ENCODE measurements at places on chromosomes 13 and 19.

GRCh38 chr19:30911491-30911890, 437.7 kb downstream of the TSHZ3 start:
- DNase-seq, result no peak

DNA sequence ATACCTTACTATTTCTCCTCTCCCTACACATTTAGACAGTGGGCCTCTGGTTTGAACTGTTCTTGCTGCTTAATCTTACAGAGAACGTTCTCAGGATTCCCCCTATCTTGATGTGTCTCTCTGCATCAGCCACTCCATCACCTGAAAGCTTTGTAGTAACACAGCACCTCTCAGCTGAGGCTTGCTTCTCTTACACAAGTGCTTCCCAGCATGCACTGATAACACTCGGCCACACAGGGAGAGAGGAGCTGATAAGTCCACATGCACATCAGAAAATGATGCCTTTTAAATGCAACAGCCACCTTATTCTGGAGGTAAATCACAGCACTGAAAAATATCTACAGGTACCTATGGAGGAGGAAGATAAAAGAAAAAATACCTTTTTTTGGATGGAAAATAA, 192.2 kb upstream of the TSHZ3 start:
- no peak for DNase-seq

- DNase-seq, result no peak
These were observed 4.1 kb downstream of the ZNF296 start for GRCh38 chr19:45071969-45072790.

GRCh38 chr13:110431425-110432294, 124.6 kb downstream of the COL4A2 start:
- no peak for DNase-seq

DNA sequence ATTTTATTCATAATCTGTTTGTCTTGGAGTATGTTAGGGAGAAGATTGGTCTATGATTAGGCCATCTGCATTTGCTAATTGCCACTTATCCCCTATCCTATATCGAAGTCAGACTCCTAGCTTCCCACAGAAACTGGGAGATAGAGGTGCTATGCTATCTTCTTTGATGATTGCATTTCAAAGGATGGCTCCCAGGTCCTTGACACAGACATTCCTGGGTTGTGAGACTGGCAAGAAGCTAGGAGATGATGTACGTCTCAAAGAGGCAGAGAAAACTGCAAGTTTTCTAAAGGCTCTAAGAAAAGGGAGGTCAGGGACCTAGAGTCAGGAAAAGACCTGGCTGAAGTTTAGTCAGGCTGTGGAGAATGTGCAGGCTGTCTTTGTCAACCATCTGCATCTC, 1251.9 kb downstream of the PCDH17 start:
- no peak for DNase-seq

DNA sequence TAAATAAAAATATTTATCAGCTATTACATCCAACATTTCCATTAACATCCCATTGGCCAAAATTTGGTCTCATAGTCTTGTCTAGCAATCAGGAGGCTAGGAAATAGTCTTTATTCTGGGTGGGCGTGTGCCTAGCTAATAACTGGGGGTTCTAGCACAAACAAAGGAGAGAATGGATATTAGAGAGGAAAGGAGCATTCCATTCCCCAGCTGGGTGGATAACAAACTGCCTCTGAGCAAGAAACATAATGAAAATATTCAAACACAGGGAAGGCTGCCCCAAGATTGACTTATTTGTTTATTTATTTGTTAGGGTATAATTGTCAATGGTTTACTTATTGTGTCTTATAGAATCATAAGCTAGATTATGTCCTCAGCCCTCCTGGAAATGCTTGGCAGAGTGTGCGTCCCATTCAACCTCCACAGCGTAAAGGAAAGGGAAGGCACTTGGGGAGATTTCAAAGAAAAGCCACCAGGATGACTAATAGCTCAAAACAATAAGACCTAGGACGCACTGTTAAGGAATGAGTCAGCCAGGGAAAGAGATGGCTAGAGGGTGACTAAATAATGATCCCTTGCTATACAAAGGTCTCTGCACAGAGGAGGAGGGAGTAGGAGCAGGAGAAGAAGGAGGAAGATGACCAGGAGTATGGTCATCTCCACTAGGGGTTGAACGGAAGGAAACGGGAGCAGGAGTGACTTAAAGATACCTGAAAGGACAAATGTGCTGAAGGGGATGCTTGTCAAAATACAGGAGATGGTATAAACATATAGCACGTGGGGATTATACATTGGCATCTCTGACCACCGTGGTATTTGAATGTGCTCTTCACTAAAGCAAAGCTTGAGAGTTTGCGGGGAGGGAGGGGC, 23.5 kb upstream of the USP12 start:
- no peak for DNase-seq

- DNase-seq, result no peak
These were observed 35.8 kb downstream of the GGACT start for GRCh38 chr13:100552755-100553154.

- DNase-seq, result no peak
These were observed 11.6 kb downstream of the PARP4 start for GRCh38 chr13:24500977-24501376.

DNA sequence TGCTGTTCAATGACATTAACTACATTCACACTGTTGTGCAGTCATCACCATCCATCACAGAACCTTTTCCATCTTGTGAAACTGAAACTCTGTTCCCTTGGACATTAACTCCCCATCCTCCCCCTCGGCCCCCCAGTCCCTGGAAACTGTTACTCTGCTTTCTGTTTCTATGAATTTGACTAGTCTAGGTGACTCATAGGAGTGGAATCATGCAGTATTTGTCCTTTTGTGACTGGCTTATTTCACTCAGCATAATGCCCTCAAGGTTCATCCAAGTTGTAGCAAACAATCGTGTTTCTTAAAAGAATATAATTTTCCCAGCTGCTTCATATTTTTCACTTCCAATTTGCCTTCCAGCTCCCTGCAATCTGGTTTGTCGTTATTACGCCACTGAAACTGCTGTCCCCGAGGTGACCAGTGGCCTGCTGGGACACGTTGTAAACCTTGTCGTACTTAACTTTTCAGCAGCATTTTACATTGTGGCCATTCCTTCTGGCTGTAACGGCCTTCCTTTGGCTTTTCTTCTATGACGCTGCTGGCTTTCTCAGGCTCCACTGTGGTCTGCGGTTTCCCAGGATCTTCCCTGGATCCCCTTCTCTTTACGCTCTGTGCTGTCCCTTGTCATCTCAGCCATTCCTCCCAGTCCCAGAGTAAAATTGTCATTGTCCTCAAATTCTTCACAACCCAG, 74.0 kb downstream of the DHRS12 start:
- DNase-seq, result no peak

- DNase-seq, result no peak
These were observed 31.7 kb downstream of the DNAJC15 start for GRCh38 chr13:43054803-43055802.

GRCh38 chr13:44718467-44718866, 142.3 kb upstream of the TSC22D1 start:
- DNase-seq, result no peak

- no peak for DNase-seq
These were observed 1.3 kb upstream of the LDLR start for GRCh38 chr19:11087870-11088505.

- no peak for DNase-seq
These were observed 122.8 kb upstream of the KLF12 start for GRCh38 chr13:74256969-74257368.

- no peak for DNase-seq
These were observed 26.7 kb upstream of the NPAS1 start for GRCh38 chr19:46992699-46993535.

DNA sequence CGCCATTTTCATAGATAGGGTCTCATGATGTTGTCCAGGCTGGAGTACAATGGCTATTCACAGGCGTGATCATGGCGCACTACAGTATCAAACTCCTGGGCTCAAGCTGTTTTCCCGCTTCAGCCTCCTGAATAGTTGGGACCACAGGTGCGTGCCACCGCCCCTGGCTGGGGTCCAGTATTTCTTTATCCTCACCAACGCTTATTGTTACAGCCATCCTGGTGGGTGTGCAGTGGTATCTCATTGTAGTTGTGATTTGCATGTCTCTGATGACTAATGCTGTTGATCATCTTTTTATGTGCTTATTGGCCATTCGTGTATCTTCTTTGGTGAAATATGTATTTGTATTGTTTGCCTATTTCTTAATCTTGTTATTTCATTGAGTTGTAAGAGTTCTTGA, 49.0 kb downstream of the SIPA1L3 start:
- DNase-seq, result peak; percentile 99

DNA sequence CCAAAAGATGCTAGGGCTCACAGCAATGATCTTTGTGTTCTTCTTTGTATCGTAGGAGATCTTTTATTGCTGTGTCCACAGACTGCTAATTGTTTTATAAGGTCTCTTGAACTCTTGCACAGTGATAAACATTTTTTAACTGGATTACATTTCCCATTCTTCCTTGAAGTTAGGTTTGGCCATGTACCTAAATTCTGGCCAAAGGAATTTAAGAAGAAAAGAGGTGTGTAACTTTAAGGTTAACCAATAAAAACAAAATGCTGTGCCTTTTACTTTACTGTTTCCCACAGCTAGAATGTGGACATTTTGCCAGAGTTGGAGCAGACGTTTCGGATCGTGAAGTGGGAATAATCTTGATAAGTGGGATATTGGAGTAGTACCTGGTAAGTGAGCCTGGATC, 82.6 kb upstream of the GPC6 start:
- DNase-seq, result no peak

DNA sequence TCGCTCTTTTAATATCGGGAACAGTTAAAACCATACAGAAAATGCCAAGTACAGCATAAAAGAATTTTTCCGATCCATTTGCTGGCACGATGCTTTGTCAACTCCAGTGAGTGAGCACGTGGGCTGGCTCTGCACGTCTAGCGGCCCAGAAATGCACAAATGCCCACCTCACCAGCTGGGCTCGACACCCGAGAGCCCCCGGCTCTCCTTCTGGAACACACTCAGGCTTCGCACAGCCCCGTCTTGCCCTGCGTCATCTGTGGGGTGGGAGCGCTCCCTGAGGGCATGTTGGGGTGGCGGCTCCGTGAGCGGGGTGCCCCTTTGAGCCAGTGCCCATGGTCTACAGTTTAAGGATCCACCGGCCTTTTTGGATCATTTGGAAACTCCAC, 24.5 kb downstream of the ATP4B start:
- DNase-seq, result no peak

DNA sequence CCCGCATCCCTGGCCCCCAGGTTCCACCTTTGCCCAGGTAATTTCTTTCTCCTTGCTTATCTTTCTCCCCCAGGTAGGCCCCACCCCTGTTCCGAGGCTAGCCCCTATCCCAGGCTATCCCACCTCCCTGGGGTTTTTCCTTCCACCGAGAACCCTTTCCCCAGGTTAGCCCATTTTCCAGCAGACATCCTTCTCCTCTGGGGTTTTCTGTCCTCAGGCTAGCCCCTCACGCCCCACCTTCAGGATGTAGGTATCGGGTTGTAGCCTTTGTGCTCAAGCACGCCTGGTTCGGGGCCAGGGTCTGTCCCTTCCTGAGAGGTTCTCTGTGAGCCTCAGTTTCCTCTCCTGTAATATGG, 837 bp downstream of the FSD1 start:
- no peak for DNase-seq

DNA sequence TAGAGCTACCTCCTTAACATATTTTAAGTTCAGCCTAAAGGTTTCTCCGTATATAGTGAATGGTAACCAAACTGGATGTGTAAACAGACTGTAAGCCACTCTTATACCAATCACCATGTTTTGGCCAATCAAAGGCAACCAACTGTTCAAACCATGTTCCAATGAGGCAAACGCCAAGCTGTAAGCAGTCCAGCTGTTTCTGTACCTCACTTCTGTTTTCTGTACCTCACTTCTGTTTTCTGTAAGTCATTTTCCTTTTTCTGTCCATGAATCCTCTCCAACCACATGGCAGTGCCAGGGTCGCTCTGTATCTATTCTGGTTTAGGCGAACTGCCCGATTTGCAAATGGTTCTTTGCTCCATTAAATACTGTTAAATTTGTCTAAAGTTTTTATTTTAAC, 24.4 kb downstream of the COMMD6 start:
- no peak for DNase-seq

DNA sequence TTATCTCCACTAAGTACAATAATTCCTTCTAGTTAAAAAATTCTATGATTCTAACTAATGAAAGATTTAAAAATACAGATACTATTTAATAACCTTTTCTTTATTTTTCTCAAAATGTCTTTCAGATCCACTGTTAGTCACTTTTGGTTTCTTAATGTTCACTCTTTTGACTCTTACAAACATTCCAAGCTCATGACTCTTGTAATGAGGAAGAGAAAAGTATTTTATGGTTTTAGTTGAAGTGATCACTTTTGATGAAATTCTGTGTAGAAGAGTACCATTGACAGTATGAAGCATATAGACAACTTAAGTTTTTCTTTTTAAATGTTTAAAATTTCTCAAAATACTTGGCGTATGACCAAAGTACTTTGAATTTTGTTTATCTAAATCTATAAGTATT, 27.8 kb downstream of the COG3 start:
- DNase-seq, result no peak

DNA sequence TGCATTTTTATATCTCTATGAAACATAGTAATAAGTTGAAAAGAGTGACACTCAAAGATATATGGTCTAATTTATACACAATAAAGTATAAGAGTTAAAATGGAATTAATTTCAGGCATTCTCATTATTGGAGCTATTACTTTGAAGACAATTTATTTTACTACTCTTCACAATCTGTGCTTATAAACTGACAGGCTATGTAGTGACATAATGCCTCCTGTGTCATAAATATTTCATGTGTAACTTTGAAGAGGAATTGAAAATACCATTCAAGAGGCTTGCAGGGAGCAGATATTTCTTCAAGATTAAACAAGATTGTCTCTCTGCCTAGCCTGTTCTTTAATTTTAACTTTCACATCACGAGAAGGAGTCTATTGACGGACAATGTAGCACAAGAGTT, 1881.5 kb upstream of the PCDH20 start:
- no peak for DNase-seq

DNA sequence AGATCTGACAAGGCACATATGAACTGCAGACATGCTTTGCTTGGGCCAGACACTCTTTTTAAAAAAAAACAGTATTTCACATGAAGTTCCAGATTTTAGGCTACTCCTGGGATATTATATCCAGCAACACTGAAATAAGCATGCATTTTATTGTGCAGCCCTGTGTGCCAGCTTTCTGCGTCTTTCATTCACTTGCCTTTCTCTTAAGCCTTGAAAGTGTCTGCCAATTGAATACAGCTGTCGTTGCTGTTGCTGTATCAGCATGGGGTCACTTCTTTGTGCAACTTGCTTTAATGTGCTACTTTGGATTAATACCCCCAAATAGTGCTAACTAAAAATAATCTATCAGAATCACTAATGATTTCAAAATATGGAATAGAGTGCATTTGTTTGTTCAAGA, 657.8 kb downstream of the SLITRK6 start:
- DNase-seq, result no peak

DNA sequence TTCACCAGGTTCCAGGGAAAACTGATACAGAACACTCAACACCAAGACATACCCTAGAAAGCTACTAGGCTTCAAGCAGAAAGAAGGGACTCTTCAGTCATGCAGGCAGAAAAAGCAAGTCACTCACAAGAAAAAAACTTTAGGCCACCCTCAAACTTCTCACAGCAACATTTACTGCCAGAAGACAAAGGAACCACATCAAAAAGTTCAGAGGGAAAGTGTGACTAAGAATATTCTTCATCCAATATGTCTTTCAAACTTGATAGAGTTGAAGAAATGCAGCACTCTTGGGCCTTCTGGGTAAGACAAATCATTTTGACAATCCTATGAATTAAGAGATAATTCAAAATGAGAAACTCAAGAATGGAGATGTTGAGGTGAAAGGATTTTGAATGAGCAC, 7.7 kb downstream of the DZIP1 start:
- DNase-seq, result no peak

- DNase-seq, result no peak
These were observed 989 bp downstream of the ZNF766 start for GRCh38 chr19:52270266-52270885.
